ENCODE measurements at places on chromosomes 4 and X.
A peak's percentile ranks its signal among the peaks of the same experiment; 100 is the strongest.

- no peak for DNase-seq
Measured at GRCh38 chrX:45485719-45486118, 285.0 kb upstream of the DIPK2B start.

- DNase-seq: peak; percentile 46
Measured at GRCh38 chr4:93791570-93792195, 36.9 kb upstream of the ATOH1 start.

DNA sequence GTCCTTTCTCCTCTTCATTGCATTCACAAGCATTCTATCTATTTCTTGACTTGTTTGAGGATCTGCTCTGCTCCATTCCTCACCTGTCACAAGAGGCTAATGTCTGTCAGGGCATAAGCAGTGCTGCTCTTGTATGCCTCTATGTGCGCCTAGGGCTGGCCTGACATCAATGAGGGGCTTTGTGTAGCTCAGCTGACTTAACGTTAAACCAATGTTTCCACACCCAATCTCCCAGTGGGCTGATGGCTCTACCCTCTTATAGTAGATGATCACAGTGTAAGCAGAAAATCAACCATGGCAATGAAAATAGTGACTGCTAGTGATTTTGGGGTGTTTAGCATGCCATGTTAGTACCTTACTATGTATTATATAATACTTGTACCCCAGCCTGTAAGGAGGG, 139.0 kb downstream of the UNC5C start:
- no peak for DNase-seq

DNA sequence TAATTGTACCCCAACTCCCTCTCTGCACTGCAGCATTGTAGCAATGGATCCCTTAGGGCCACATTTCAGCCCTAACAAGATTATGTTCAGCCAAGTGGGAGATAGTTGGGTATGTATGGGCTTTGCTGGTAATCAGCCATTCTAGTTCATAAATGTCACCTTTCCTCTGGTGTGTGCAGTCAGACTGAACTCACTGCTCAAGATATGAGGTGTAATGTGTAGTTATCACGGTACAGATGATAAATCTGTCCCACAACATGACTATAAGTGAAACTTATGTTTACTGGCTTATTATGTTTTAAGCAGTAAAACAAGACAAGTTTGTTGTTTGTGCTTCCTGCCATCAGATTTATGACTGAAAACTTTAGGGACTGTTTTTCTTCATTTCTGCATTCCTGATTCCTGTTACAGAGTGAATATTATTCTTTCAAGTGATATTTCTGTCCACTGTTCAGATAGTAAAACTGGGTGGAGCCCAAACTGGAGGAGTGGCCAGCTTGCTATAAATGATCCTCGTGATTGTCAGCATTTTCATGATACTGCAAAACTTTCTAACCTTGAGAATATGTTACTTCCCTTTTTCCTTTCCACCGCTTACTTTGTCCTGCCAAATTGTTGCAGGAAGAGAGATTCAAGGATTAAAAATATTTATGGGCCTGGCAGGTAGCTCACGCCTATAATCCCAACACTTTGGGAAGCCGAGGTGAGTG, 44.9 kb downstream of the ANAPC4 start:
- DNase-seq: no peak

DNA sequence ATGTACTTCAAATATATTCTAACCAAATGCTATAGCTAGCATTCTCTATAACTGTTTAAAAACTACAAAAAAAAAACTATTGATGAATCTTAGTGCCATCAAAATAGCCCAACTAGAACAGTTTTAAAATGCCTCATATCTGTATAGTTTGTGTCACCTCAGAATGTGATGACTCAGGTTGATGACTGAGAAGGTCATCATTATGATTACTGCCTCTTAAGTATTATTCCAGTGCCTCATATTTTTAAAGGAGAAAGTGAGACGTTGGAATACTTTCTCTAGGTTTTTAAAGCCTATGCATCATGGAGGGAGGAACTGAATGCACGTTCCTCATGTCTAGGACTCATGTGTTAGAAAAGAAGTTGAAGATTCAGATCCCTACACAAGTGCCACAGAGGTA, 88.2 kb downstream of the TMA16 start:
- no peak for DNase-seq

DNA sequence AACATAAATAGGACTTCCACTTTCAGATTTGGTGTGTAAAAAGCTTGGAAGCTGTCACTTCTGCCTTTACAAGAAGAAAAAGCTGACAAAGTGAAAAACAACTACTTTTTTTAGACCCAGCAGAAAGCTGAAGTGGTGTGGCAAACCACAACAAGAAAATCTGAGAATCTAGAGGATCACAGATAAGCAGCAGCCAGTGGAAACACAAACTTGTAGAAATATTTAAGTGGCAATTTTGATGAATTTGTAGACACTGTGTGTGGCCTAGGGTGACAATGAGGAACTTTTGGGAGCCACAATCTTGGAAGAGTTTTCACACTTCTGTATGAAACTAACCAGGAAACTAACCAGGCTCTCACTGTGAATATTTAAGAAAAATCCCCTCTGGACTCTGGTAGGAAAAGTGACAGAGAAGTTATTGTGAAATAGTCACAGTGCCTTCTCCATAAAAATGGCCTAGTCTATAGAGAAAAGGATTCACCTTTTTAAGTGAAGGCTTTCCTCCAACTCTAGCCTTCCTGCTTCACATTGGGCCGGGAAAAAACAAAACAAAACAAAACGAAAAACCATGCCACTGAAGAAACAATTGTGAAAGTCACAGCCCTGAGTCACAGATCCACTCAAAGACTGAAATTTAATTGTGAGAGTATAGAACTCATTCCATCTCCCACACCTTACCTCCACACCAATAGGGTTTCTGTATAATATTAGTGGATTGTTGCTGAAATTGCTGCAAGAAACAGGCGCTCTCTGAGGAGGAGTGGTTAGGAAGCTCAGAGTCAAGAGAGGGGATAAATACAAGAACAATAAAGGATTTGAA, 26.7 kb upstream of the GUCY1A1 start:
- no peak for DNase-seq

GRCh38 chr4:126004941-126005340, 690.2 kb downstream of the FAT4 start:
- DNase-seq: no peak

GRCh38 chr4:136985683-136986082, 546.6 kb downstream of the PCDH18 start:
- no peak for DNase-seq

GRCh38 chr4:86981789-86982188, 47.0 kb downstream of the AFF1 start:
- no peak for DNase-seq

- no peak for DNase-seq
Measured at GRCh38 chr4:178395798-178396197, 953.6 kb upstream of the AGA start.

DNA sequence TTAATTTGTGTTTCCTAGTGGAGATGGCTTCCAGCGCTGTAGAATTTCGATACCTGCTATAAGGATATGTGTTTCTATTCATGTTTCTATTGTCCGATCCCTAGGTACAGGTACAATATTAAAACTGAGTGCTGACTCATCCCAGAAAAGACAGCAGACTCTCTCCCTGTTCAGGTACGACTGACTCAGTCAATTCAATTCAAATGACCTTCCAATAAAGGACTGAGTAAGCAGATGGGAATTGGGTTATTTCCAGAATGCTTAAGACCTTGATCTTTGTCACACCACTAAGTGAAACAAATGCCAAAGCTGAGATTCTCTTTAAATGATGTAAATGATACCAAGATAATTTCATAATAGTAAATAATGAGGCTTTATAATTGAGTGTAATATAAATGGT, 1596.9 kb downstream of the RPA4 start:
- no peak for DNase-seq

DNA sequence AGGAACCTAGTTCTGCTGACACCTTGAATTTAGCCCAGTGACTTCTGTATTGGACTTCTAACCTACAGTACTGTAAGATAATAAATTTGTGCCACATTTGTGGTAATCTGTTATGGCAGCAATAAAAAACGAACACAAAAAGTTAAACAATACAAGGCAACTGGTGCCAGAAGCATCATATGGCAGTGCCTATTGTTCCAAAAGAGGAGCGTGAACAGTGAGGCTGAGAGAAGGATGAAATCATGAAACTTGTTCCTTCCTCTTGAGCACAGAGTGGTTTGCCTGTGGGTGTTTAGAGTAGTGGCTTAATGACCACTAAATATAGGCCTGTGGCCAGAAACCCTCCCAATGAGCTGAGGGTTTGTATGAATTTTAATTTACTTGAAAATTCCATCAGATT, 69.7 kb upstream of the PGRMC2 start:
- no peak for DNase-seq

GRCh38 chr4:99945718-99946355, 581 bp downstream of the DNAJB14 start:
- peak; percentile 6 for DNase-seq

GRCh38 chr4:32334759-32335158, 1614.6 kb downstream of the PCDH7 start:
- DNase-seq: no peak

DNA sequence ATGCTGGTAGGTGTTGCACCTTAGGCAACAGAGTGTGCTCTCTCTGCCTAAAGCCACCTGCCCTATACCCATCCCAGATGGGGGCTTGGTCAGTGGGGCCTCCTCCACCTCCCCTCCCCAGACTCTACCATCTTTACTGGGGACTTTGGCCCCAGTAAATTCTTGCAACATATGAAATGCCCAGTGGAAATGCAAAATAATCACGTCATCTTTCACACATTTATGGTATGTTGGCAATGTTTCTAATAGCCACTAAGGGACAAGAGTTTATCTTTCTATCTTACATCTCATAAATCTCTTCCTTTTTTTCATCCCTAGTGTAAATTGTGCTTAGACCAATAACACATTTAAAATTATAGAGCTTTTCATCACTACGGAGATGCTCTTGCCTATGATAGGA, 103.0 kb upstream of the MAML3 start:
- no peak for DNase-seq

DNA sequence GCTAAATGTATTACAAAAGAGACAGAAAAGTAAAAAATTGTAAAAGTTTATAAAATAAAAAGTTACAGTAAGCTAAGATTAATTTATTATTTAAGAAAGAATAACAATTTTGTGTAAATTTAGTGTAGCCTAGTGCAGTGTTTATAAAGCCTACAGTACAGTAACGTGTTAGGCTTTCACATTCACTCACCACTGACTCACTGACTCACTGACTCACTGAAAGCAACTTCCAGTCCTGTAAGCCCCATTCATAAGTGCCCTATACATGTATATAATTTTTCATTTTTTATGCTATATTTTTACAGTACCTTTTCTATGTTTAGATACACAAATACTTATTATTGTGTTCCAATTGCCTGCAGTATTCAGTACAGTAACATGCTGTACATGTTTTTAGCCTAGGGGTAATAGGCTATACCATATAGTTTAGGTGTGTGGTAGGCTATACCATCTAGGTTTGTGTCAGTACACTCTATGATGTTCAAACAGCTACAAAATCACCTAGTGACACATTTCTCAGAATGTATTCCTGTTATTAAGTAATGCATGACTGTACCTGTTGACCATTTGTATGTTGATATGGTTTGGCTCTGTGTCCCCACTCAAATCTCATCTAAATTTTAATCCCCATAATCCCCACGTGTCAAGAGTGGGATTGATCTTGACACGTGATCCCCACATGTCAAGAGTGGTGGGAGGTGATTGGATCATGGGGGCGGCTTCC, 57.9 kb downstream of the CFAP299 start:
- no peak for DNase-seq

DNA sequence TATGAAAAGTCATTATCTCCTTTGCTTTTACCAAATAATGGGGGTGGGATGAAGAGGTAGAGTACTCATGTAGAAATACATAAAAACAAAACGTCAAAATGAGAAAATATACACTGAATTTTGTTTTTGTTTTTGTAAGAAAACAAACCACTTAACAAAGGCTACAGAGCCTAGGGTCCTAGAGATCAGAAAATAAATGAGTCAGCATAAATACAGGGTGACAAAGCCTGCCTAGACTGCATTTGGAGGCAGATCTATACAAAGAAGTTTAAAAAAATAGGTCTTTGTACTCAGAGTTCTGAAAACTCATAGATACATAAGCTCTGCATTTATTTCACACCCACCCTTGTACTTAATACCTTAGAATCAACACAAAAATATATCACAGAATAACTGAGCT, 52.4 kb downstream of the MTMR8 start:
- DNase-seq: no peak

- no peak for DNase-seq
Measured at GRCh38 chr4:47287735-47288134, 175.8 kb downstream of the COMMD8 start.

- no peak for DNase-seq
Measured at GRCh38 chrX:143635915-143636314, at the start of gene SLITRK4. Gene SLITRK4 (minus strand): TSS chrX:143636101. CDS start chrX:143631108, 4,993 bp downstream.

DNA sequence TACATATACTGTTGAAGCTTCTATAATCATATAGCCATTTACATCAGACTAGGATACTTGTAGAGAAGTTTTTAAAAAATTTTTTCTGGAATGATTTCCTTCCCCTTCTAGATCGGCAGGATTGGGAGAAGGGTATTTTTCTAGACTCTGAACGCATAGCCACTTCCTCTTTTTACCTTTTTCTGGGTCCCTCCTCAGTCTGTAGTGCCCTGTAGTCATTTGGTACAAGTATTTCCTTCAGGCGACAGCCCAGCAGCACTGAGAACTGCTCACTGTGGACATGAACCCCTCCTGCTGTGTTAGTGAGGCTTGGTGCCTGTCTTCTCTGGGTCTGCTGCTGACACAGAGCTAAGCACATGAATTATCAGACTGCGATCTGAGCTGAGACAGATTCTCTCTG, 255.4 kb downstream of the ARHGAP10 start:
- no peak for DNase-seq

DNA sequence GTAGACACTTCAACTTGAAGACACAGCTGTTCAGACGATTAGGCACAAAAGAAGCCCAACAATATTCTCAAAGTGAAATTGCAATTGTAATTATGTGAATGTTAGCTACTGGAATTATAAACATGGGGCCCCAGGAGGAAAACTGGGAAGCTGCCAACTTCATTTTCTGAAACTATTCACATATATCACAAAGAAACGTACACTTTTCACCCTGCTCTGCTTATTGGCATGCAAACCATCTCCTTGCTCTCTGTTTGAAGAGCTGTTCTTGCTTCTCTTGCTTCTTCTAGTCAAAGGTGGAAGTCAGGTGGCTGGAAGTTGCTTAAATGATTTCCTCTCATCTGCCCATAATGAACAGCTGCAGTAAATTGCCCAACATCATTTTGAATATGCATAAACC, 320.1 kb downstream of the CFAP299 start:
- DNase-seq: no peak

DNA sequence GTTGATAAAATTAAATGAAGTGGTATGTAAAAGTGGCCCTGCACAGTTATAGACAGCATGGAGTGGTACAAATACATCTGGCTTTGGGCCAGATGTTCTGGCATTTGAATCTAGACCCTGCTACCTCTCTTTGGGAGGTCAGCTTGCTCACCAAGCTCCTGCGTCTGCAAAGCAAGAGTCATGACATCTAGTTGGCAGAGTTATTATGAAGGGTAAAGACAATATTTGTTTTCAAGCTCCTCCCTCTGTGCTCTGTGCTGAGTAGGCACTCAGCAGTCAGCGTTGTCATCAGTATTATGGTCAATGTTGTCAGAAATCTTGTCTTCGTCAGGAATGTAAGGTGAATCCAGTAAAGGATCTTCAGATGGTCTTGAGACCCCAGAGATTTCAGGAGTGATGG, 55.8 kb downstream of the CCNI start:
- DNase-seq: no peak

GRCh38 chr4:4820261-4820660, 39.2 kb upstream of the MSX1 start:
- no peak for DNase-seq
